ENCODE measurements at places on chromosomes 2 and 18.

DNA sequence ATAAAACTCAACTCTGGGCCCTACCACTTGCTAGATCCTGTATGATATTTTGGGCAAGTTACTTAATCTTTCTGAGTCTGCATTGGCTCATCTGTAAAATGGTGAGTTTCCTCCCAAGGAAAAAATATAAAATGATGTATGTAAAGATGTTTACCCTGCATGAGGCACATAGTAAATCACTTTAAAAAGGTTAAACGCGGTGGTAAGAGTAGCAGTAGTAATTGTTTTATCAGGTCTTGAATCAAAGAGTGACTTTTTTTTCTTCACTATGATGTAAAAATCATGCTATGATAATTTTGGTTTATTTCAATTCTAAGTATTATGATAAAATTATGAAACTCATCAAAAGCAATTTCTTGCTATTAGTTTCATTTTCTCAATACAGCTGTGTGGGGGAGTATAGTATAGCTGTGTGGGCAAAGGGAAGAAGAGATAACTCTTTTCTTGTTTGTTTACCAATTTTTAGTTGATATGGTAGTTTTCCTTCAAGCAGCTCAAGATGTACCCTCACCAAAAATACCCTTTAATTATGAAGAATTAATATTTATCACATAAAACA is 10.7 kb downstream of the ARHGAP15 start:
- no peak overlapping the region for H3K4me3 ChIP-seq
- H3K27ac ChIP-seq = no peak overlapping the region
- no peaks in the 10 kb centered on the region for H3K27me3 ChIP-seq
- no peaks in the 10 kb centered on the region for H3K4me1 ChIP-seq

- no peak for DNase-seq
- peaks cover 4% of the 10 kb centered on the region for H3K36me3 ChIP-seq
- H3K27me3 ChIP-seq = no peaks in the 10 kb centered on the region
- H3K27ac ChIP-seq = no peak overlapping the region
- peaks cover 4% of the 10 kb centered on the region for H3K4me1 ChIP-seq
Measured at GRCh38 chr2:209901172-209901571, 101.3 kb upstream of the RPE start.

DNA sequence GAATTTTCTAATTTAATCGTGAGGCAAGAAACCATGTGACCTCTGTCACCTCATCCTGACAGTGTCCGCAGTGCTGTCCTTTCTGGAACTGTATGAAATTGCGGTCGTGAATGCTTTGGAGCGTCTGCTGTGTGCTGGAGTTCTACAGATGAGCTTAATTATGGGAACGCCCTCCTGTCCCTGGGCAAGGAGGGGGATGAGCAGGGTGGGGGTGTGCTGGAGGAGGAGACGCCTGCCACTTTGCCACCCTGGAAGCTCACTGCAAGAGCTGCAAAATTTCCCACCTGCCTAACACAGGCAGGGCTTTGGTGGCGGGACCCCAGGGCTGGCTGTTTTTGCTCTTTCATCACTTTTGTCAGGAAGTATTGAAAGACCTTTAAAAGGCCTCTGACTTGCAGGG is 6.5 kb downstream of the LPIN1 start:
- H3K36me3 ChIP-seq = peaks cover 2% of the 10 kb centered on the region
- peaks cover under 1% of the 10 kb centered on the region for H3K27me3 ChIP-seq
- peaks cover 56% of the 10 kb centered on the region for H3K4me1 ChIP-seq
- no peak overlapping the region for H3K4me3 ChIP-seq
- no peak overlapping the region for H3K27ac ChIP-seq

DNA sequence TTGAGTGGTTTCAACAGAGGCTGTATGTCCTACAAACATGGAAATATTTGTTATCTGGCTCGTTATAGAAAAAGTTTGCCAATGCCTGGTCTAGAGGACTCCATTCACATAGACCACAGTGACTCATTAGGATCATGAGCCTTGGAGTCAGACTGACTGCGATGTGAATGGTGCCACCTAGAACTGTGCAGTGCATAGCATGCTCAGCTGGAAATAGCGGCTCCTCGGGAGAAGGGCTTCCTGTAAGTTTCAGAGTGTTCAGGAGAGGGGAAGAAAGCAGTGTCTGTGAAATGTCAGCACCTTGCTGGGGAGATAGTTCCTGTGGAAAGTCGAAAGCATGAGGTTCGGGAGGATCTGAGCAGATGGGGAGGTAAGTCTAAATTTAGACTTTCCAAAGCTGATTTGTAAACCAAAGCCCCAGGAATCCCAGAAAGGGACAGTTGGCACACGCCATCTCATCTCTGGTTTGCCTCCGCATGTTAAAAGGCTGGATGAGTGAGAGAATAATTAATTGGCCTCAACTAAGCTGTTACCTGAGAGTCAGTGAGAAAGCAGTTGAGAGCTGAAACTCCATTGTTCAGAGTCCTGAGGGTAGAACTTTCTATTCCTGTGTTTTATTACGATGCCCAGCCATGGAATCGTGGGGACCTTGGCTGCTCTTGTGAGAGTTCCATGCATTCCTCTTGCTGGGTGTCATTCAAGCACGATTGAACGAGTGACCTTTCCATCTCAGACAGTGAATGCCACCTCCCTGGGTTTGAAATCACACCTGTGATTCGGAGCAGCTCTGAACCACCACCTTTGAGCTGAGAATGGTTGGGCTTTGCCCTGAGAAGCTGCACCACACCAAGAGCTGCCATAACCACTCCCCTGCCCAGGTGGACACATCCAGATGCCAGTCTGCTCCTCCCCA is 99.5 kb downstream of the MAPK4 start:
- no peaks in the 10 kb centered on the region for H3K36me3 ChIP-seq
- H3K4me3 ChIP-seq = no peak overlapping the region

- no peaks in the 10 kb centered on the region for H3K4me1 ChIP-seq
- H3K36me3 ChIP-seq = no peaks in the 10 kb centered on the region
- no peak for DNase-seq
- H3K27ac ChIP-seq = no peak overlapping the region
- no peak overlapping the region for H3K4me3 ChIP-seq
Measured at GRCh38 chr2:190767821-190768220, 112.8 kb upstream of the GLS start.

DNA sequence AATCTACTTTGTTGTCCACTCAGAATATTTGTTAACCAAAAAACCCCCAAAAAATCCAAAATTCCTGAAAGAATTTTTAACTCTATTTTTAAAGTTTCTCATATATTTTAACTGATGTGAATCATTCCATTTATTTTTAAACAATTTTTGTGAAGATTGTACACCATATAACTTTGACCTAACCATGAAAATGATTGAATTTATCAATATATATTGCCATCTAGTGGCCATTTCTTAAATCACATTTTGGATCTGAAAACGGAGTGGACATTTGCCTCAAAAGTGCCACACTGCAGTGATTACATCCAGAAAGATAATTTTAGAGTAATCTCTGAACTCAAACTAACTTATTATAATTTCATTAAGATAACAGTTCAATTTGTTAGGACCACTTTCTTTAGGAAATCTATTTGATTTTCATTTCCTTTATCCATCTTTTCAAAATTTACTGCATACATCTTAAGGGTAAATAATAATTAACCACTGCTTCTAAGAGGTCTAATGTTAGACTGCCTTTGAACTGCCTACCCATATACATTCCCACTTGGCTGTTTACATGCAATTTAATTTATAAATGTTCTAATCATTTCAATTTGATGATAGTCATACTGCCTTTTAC is 71.1 kb downstream of the DSC3 start:
- 0 out of 2 replicates have a peak, but pooled peaks cover 2% of the 10 kb centered on the region for H3K4me1 ChIP-seq
- H3K27ac ChIP-seq = no peak overlapping the region
- H3K4me3 ChIP-seq = no peak overlapping the region
- H3K36me3 ChIP-seq = no peaks in the 10 kb centered on the region
- no peak for DNase-seq
- H3K27me3 ChIP-seq = no peaks in the 10 kb centered on the region

DNA sequence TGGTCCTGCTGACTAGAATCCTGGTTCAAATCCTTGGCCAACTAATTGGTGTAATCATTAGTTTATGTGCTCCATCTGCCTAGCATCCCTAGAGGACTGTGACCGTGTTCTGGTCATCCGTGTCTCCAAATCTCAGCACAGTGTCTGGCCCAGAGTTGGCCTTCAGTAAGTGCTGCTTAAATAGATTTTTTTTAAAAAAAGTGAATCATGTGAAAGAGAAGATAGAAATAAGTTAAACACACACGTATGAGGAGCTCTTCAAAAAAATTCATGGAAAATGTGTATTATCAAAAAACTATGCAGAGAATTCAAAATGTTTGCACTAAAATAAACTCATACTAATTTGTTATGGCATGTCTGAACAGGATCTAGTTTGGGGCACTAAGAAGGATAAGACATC is 129.3 kb upstream of the TLK1 start:
- no peak overlapping the region for H3K27ac ChIP-seq
- H3K27me3 ChIP-seq = no peaks in the 10 kb centered on the region
- peaks cover 31% of the 10 kb centered on the region for H3K4me1 ChIP-seq
- no peak for DNase-seq
- H3K36me3 ChIP-seq = no peaks in the 10 kb centered on the region
- H3K4me3 ChIP-seq = no peak overlapping the region

- no peak overlapping the region for H3K4me3 ChIP-seq
- H3K27me3 ChIP-seq = no peaks in the 10 kb centered on the region
- no peaks in the 10 kb centered on the region for H3K36me3 ChIP-seq
- DNase-seq = no peak
- H3K4me1 ChIP-seq = no peaks in the 10 kb centered on the region
Measured at GRCh38 chr2:143452817-143453451, 323.7 kb downstream of the ARHGAP15 start.

DNA sequence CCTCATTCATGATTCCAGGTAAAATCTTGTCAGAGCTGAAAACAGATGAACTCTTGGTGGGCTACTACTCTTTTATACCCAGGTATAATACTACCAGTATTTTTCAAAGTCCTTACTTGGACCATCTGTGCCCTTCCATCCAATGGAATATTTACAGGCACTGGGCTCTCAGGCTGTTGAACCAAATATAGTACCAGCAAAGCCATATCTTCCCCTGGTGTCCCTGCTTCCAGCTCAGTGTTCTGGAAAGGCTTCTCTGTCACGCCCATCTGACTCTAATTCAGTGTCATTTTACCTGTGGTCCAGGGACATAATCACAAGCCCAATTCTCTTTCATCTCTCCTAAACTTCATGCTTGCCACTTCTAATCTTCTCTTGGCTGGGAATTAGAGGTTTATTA is 119.2 kb upstream of the STK17B start:
- H3K27ac ChIP-seq = no peak overlapping the region
- no peaks in the 10 kb centered on the region for H3K27me3 ChIP-seq
- H3K4me3 ChIP-seq = no peak overlapping the region
- no peaks in the 10 kb centered on the region for H3K4me1 ChIP-seq
- no peak for DNase-seq
- H3K36me3 ChIP-seq = no peaks in the 10 kb centered on the region

- no peak for DNase-seq
- H3K27me3 ChIP-seq = no peaks in the 10 kb centered on the region
- H3K4me3 ChIP-seq = no peak overlapping the region
- H3K36me3 ChIP-seq = no peaks in the 10 kb centered on the region
Measured at GRCh38 chr2:183093857-183094657, 15.5 kb downstream of the DUSP19 start.

DNA sequence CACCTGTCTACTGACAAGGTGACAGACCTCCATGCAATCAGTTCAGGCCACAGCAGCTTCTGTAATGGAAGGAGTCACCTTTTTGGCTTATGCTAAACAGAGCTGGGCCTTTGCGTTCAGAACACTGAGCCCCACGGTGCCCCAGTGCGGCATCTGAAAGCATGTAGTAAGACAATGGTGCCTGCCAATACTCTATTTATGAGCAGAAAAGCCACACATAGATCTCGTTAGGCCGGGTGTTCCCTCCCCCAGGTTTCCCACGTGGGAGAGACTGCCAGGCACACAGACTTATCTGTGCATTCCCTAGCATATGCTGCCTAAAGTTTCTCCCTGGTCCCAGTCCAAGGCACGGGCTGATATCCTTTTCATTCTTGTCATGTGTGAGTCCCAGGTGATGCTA is 150.9 kb downstream of the ACTR3 start:
- peaks cover 11% of the 10 kb centered on the region for H3K36me3 ChIP-seq
- no peak for DNase-seq
- no peaks in the 10 kb centered on the region for H3K4me1 ChIP-seq

DNA sequence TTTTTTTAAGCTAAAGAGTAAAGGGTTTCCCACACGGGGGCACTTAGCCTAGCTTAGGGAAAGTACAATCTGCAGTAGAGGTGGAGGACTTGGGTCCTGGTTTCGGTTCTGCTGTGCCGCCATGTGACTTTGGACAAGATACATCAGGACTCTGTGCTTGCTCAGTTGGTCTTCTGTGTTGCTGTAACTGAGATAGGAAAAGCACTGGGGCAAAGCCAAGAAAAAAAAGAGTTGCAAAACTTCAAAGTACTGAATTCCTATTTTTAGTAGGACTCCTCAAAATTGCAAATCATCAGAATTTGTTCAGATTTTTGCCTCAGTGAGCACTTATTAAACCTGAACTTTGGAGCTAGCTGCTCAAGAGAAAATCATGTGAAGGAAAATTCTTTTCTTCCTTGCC is 96.3 kb upstream of the STON1 start:
- no peaks in the 10 kb centered on the region for H3K36me3 ChIP-seq
- no peak overlapping the region for H3K4me3 ChIP-seq
- DNase-seq = no peak
- no peaks in the 10 kb centered on the region for H3K27me3 ChIP-seq
- no peaks in the 10 kb centered on the region for H3K4me1 ChIP-seq

- H3K36me3 ChIP-seq = no peaks in the 10 kb centered on the region
- H3K27ac ChIP-seq = no peak overlapping the region
- H3K27me3 ChIP-seq = peaks cover 52% of the 10 kb centered on the region
Measured at GRCh38 chr2:234422981-234423431, 73.9 kb downstream of the ARL4C start.

- no peak for DNase-seq
- H3K4me3 ChIP-seq = no peak overlapping the region
- no peak overlapping the region for H3K27ac ChIP-seq
- H3K36me3 ChIP-seq = peaks cover 4% of the 10 kb centered on the region
- no peaks in the 10 kb centered on the region for H3K27me3 ChIP-seq
- no peaks in the 10 kb centered on the region for H3K4me1 ChIP-seq
Measured at GRCh38 chr18:49151482-49151881, 200.7 kb upstream of the SMAD7 start.

- H3K4me3 ChIP-seq = no peak overlapping the region
- no peaks in the 10 kb centered on the region for H3K36me3 ChIP-seq
- no peaks in the 10 kb centered on the region for H3K4me1 ChIP-seq
- no peaks in the 10 kb centered on the region for H3K27me3 ChIP-seq
- H3K27ac ChIP-seq = no peak overlapping the region
- no peak for DNase-seq
Measured at GRCh38 chr2:134640494-134640893, 78.3 kb downstream of the TMEM163 start.

DNA sequence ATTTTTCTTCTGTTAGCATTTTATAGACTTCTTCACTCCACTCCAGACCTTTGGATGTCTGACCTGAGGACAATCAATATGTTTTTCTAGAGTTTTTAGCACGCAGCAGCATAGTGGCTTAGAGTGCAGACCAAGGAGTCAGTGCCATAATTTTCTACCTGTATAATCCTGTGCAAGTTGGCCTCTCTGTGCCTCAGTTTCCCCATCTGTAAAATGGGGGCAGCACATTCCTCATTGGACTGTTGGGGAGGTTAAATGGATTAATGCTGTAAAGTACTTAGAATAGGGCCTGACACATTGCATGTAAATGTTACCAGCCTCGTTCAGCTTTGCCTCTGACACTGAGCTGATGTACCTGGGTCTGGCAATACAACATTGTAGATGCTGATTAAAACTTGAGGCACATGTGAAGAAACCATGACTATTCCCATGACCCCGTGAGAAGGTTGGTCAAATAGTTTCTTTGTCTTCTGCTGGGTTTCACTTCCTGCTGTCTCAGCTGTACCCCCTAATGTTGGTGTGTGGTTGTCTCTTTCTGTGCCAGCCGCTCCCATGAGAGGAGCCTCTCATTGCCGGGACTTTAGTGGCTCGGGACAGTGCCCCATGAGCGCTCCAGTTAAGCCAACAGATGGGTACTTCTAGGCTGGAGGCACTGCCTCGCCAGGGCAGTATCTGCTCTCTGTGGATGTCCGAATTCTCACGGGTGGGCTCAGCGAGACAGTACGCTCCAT is 125.3 kb downstream of the SH3RF3 start:
- H3K4me1 ChIP-seq = no peaks in the 10 kb centered on the region
- H3K4me3 ChIP-seq = no peak overlapping the region
- no peak for DNase-seq
